Hematopoietic multipotent progenitor cell (in vitro differentiated cells): ENCODE measurements at places on chromosomes 11 and 22.

DNA sequence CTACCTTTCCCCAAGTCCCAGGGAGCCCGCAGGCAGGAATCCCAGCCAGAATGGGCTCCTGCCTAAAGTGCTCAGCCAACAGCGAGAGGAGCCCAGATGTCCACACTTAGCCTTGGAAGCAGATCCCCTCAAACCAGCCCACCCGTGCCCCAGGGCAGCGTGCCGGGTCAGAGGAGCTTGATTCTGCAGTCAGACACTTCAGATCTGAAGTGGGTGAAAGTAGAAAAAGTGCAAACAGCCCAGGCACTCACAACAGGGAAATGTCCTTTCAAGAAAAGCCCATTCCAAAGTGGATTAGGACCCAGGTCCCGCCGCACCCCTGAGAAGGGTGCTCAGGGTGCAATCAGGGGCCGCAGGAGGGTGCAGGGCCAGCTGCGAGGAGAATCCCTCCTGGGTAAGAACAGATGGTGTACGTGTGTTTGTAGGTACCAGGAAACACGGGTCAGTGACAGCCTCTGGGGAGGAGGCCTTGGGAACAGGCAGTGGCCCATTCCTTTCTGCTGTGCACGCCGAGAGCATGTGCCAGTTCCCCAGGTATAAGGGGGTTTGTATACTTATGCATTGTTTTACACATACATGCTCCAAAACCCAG, 17.7 kb downstream of the ELFN2 start:
- DNase-seq = no peak

DNA sequence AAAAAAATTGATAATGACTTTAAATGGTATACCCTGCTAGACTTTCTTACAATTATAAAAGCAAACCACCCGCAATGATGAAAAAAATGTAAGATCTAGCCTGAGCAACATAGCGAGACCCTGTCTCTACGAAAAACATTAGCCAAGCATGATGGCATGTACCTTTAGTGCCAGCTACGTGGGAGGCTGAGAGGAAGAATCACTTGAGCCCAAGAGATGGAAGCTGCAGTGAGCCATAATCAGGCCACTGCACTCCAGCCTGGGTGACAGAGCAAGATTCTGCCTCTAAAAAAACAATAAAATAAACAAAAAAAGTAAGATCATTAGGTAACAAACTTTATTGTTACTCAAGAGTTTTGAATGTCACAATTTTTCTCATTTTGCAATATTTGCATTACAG, 39.2 kb downstream of the KMT5B start:
- no peak for DNase-seq

GRCh38 chr11:60810569-60810968, 25.4 kb downstream of the MS4A10 start:
- no peak for DNase-seq

DNA sequence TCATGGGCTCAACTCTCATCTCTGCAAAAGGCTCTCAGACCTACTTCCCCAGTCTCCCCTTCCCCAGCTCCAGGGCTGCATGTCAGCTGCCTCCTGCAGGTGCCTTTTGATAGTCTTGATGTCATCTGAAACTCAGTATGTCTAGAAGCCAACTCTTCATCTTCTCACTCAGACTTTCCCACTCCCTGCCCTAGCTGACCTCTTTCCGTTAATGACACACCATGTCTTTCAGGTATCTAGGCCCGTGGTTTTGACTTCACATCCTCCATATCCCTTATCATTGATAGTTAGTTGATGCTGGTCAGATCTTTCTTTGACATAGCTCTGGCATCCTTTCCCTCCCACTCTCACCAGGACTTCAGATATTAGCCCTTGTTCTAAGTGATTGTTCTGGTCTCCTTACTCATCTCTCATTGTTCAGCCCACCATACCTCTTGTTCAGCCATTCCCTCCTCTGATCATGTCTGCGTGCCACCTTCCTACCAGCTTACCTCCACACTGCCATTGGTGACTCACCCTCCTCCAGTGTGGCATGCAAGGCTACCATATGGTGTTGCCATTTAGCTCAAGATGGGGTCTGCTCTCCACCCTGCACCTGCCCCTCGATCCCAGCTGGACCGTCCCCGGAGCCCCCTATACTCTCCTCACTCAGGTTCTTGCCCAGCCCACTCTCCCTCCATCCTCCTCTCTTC, 18.4 kb downstream of the TTC12 start:
- no peak for DNase-seq
